ENCODE measurements at places on chromosomes 2 and 18.
A peak's percentile ranks its signal among the peaks of the same experiment; 100 is the strongest.

DNA sequence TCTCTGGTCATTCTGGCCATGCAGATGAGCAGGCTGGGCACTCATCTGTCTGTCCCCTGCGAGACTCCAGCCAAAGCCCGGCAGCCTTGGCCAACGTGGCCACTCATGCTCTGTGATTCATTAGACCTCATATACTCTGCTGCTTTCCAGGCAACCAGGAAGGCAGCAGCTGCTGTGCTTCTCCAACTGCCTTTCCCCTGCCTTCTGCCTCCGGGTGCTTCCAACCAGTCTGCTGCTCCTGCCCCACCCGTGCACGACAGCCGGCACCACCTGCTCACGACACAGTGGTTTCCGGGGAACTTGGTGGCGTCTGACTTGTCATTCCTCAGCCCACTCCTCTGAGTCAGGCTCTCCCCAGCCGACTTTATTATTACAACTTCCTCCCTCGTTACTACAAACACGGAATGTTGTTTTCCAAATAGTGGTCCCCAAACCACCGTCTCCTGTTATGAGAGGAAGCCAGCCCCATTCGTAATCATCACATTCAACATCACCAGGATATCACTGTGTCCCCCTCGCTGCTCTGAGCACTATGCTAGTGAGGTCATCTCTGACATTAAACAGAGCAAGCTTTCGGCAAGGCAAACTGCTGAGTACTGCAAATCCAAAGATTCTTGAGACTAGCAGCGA, 392.4 kb downstream of the ALK start:
- no peak for ATAC-seq

DNA sequence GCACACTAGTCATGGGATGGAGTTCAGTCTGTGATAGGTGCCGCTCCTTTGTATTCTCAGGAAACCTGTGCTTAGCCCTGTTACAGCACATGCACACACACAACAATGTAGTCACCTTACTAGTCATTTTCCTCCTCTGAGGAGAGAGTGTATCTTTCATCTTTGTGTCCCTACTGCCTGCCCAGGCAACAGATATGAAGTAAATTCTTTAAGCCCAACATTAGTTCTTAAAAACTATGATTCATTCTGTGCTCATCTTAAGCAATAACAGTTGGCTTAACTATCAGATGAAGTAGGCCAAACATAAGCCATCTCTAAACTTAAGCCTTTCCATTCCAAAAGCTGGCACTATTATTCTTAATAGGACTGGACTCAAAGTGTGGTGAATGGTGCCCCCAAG, 186.5 kb downstream of the LNPK start:
- no peak for ATAC-seq

DNA sequence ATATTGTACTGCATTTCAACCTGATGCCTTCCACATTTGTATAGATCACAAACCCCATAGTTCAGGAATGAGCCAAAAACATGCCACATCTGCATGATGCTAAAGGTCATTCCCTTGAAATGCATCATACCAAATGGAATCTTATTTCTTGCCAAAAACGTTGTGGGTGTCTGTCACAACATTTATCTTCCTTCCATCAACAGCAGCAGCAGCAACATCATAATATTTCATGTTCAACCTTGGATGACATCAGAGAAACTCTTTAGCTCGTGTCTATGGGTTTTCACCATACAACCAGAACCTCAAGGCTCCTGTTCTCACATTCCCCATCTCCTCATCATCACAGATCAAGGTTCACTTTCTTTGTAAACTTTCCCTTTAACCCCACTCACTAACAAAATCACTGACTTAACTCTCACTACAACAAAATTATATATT, 221.3 kb upstream of the CTAGE1 start:
- ATAC-seq, result no peak

DNA sequence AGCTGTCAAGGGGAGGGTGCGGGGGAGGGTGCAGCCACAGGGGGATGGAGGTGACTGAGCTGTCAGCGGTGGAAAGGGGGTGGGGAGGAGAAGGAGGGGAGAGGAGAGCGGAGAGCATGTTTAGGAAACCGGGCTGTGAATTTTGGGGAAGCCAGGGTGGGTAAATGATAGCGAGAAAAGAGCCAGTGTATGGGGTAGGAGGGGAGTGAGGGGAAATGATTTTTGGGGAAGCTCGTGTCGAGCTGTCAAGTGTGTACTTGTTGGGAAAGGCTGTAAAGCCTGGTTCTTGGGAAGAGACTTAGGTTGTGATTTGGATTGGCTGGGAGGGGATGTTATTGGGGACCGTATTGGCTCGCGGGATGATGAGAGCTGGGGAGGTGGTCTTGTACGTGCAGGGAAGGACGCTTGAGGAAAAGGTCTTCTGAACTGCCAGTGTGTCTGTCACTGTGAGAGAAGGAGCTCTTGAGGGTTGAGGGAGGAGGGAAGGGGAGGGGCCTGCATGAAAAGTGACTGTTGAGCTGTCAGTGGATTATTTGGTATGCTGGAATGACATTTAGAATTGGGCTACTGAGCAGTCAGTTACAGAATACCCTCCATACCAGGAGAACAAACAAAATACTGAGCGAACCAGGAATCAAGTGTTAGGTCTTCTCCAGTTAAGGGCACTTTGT, 1.0 kb downstream of the UBR3 start:
- peak; percentile 44 for ATAC-seq

DNA sequence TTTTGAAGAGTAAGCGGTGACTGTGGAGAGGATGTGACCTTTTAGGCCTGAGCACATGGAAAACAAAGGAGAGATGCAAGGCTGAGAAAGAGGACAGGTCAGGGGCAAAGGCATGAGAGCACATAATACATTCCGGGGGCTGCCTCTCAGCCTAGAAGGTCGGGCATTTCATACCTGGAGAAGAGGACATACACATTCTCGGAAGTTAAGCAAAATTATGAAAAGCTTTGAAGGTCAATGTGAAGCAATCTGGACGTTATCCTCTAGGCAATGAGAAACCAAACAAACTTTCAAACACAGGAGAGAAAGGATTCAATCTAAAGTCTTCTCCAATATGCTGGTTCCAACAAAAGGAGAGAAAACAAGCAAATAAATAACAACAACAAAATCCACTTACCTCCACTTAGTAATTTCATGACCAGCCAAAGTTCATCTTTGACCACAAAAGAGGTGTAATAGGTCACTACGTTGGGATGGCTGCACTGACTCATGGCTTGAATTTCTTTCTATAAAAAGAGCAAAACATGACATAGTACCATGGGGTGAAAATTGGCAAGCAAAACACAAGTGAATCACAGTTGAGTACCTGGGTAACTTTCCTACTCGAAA, 80.4 kb downstream of the STK39 start:
- ATAC-seq, result peak; percentile 67

All from stimulated activated memory B cell treated with anti-CD40 and anti-IgM and Interleukin-4, amounts not matched to agents 10 μg/mL and 1 μg/mL and 100 μg/mL, for 72 hours (primary cell).